ENCODE measurements at places on chromosomes 7 and 10.

DNA sequence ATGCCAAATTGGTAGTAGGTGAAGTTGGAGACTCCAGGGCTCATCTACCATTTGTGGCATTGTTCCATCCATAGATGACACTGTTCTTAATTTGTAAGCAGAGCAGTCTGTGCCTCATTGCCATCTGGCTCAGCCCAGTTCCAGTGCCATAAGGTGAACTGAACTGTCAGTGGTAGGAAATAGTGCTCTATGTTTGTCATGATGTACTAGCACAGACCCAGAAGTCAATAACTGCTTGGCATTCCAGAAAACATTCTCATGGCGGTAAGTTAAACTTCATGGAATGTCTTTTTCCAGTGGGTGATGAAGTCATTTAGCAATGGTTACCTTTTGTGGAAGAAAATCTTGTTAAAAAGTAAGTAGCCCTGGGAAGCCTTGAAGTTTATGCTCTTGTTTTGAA, 302.7 kb downstream of the SUGCT start:
- DNase-seq = no peak

- DNase-seq = no peak
Measured at GRCh38 chr10:2575460-2575859, 491.9 kb upstream of the PFKP start.

DNA sequence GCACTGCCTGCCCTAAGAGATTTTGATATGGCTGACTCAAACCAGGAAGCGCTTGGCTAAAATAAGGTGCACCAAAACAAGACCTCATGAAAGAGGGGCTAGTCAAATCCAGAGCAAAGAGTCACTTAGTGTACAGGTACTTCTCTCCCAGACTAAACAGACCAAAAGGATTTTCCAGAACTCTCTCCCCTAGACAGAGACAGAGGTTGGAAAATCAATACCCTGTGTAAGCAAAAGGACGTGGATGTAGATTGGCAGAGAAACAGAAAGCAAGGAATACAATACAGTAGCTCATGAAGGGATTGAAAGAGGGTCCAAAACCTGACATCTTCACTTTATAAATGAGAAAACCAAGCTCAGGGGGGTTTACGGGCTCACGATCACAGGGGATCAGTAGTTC, 83.0 kb upstream of the LRRTM3 start:
- no peak for DNase-seq

DNA sequence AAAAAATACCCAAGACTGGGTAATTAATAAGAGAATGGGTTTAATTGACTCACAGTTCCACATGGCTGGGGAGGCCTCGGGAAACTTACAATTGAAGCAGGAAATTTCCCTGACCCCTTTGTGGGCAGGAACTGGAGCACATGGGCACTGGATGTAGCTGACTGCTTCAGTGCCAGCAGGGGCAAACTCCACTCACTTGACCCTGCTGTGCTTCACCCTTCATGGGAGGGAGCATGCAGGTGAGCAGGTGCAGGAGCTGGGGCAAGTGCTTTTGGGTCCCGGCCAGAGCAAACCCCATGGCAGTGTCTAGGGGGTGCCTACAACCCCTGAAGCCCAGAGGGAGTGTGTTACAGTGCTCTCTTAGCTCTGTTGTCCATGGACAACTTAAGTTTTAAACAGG, 132.6 kb downstream of the AKR1D1 start:
- no peak for DNase-seq

DNA sequence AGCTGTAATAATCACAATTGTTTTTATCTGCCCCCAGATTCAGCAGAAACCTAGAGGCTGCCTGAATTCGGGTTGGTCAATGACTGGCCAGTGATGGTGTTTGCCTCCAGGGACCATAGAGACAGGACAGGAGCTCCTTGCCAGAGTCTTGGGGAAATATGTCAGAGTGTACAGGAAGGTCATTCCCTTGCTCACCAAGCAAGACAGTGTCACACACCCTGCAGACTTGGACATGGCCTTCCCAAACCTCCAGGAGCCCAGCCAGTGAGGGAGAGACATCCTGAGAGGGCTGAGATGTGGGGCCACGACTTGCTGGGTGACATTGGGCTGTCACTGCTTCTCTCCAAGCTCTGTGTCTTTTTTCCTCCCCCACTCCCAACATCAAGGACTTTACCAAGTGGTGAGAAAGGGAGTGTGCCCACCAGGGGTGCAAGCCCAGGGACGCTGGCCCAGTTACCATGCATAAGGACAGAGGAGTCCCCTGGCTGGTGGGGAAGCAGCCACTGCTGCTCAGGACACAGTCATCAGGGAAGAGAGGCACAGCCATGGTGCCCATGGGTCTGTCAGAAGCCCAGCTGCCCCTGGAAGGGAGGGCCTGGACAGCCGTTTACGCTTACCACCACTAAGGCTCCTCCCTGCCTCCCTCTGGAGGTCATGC, 25.3 kb upstream of the C10orf53 start:
- DNase-seq = no peak

DNA sequence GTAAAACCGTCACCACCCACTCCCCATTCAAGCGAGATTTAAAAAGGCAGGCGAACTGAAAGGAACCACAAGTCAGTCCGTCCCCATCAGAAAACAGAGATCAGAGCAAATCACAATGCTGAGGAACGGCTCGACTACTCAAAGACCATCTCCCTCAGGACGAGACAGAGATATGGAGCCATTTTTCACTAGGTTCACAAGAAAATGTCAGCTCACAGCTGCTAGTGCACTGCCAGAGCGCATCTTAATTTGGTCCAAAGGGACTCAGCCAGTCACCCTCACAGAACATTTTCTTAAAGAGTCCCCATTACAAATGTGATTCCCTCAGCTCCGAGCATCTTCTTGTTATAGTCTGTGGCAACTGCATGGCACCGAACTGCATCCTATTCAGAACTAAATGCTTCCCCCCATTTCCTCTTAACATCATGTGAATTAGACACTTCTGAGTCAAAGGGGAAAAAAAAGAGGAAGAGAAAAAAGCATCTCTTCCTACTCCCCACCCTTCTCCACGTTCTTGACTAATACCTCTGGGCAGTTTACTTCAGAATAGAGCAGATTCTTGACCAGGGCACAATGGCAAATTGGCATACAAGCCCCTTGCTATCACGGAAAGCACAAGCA, 683.9 kb downstream of the MAGI2 start:
- no peak for DNase-seq

DNA sequence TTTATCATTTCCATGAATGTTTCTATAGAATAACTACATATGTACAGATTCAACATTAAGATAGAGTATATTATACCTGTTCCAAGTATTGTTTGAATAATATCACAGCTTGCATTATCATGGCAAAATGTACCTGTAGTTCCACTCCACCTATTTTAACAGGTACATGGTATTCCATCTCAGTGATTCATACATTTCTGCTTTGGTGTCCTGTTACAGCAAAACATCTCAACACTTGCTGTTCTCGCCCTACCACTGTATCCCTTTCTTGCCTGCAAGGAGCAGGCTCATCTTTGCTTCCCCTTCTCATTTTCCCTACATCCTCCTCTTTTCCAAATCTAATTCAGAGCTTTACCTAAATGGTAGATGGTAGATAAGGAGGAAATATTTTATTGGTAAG, 27.1 kb upstream of the SGCE start:
- no peak for DNase-seq
